Dorsolateral prefrontal cortex (tissue), 122 donors: ENCODE measurements at places on chromosomes 7 and 10.

DNA sequence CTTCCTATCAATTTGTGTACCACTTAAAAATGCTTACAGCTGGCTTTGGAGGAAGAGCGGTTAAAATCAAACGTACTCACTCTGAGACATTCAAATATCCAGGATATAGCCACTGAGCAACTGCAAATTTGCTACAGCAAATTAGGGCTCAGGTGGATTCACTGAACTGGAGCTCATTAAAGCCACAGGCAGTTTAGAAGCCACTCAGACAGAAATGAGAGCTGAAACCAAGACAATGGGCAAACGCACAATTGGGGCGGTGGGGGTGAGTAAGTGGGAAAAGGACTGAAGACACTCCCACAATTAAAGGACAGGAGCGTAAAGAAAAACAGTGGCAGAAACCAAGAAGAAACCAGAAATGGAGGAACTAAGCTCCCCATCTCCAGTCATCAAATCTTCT is 20.5 kb downstream of the MPP7 start:
- DNase-seq: no peak

GRCh38 chr7:48710995-48711394 is 213.4 kb upstream of the CDC14C start:
- no peak for DNase-seq

- no peak for DNase-seq
These were observed 109.0 kb downstream of the PHF14 start for GRCh38 chr7:11082552-11083213.

DNA sequence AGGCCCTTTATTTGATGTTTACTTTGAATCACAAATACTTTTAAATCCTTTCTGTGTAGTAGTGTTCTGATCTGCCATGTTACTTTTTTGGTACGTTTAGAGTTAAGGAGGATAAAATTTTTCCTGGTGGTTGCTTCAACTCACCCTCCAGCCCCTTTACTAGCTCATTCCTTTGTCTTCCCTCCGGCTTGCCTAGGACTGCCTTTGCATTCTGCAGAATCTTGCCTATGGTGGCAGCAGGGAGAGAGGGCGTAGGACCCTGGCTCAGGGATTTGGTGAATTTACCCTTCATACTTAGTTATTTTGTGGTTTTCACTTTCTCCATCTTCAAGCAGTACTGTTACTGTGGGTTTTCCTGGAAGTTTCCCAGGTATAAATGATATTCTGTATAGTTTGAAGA is 833.5 kb downstream of the XPNPEP1 start:
- no peak for DNase-seq

- DNase-seq: no peak
These were observed 111.3 kb downstream of the ELFN1 start for GRCh38 chr7:1781369-1781768.

DNA sequence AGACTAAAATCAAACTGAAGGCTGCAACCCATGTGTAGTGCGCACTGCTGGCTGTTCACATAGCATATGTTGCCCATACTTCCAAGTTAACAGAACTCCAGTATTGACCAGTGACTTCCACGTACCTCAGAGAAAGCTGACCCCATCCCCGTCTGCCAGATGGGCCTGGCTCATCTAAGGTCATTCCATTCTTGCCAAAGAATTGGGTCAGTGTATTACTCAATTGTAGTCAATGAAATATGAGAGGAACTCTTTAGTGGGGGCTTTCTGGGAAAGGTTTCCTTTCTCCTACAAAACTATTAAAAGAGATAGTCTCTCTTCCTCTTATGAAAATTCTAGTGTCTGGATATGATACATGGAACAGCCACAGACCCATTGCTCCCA is 238.6 kb downstream of the COBL start:
- DNase-seq: no peak

DNA sequence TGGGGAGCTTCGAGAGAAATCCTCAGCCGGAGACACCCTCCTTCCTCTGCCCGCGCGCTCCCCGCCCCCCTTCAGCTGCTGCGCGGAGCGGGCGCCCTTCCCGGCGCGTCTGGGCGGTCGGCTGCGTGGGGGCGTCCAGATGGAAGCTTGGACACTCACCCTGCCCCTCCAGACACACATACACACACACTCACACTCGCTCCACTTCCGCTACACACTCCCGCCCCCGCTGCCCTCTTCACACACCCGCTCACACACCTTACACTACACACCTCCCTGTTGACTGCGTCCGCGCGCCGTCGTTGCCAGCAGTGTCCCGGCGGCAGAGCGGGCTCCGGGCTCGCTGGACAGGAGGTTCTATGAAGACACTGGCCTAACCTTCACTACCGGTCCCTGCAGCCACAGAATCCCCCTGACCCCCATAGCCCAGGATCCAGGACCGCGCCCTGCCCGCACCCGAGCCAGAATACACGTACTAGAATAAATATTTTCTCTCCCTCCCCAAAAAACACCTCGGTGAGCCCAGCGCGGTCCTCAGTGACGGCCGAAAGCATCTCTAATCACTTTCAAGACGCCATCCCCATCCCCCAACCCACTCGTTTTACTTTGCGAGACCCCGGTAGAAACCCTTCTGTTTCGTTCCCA is 1.1 kb upstream of the EGR2 start:
- no peak for DNase-seq

DNA sequence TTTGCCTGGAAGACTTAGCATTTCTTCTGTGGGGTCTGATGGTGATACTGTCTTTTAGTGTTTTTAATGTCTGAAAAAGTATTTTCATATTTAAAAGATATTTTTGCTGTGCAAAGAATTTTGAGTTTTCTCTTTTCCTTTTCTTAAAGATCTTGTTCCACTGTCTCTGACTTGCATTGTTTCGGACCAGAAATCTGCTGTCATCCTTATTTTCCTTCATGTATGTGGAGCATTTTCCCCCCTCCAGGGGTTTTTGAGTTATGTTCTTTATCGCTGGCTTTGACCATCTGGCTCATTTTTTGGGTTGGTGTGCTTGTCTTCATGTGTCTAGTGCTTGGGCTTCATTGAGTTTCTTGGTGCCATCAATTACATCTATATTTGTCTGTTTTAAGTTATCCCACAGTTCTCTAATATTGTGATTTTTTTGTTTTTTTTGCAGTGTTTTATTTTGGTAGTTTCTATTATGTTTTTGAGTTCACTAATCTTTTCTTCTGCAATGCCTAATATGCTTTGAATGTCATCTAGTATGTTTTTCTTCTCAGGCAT is 119.9 kb downstream of the MGMT start:
- no peak for DNase-seq

GRCh38 chr10:22816298-22816653 is 101.9 kb upstream of the PIP4K2A start:
- no peak for DNase-seq

DNA sequence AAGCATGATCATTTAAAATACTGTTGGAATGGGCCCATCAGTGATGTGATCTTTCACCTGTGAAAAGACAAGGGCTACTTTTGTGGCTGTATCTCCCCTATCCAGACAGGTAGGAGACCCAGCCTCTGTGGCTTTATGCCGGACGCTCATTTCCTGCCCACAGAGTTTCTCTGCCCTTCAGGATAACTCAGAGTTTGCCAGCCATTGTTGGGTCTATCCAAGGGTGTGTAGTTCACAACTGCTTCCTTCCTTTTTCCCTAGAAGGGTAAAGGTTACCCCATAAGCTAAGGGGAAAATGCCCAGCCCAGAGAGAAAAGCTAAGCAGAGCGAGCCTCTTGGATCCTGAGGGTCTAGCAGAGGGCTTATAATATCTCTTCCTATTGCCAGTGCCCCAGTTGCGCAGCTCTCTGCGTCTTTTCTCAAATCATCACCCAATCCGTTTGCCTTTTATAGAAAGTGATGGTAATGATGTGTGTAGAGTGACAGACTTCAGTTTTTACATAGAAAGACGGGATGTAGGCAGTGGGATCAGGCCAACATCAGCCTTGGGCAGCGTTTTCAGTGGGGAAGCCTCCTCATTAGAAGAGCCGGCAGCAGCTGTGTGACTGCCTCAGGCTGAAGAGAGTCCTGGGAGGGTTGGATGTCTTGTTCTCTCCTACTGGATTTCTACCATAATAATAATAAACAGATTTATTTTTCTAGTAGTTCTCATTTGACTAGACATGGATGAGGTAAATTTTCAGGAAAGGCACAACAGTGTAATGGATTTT is 80.5 kb downstream of the MET start:
- no peak for DNase-seq

DNA sequence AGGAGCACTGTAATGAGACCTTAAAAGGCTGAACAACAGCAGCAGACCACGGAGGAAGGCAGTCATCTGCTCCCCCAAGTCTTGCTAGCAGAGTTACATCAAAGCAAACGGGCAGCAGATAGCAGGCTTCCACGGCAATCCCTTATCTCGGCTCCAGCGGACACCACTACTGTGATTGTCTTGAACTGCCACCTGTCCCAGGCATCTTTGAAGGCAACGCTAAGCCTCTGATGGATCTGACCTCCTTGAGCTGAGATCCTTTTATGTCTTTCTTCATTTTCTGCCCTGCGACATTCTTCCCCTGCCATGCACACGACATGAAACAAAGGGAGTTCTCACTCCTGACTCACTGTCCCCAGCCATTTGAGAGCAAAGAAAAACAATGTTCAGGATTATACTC is 111.7 kb downstream of the GLI3 start:
- DNase-seq: no peak

- no peak for DNase-seq
These were observed 158.6 kb downstream of the SNX13 start for GRCh38 chr7:17781491-17782215.

DNA sequence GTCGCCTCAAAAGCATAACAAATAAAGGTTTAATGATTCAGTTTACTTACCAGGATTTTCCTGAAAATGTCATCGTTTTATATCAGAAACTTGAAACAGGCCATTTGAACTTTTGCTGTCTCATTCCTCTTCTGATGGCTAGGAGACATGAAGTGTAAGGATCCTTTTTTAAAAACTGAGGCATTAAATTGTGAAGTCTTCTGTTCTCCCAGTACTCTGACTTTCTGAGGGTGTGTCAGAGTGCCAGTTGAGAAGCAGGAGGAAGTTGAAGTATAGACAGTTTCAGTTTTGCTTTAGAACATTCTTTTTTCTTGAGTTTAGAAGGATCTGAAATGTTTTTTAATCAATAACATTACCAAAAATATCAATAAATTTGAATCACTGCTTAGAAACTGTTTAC is at the start of gene SAMD9L:
SAMD9L (minus strand) TSS at position 242 of the 400 bp plus-strand sequence. CDS start 12,414 bp downstream, outside the sequence.
- DNase-seq: no peak

DNA sequence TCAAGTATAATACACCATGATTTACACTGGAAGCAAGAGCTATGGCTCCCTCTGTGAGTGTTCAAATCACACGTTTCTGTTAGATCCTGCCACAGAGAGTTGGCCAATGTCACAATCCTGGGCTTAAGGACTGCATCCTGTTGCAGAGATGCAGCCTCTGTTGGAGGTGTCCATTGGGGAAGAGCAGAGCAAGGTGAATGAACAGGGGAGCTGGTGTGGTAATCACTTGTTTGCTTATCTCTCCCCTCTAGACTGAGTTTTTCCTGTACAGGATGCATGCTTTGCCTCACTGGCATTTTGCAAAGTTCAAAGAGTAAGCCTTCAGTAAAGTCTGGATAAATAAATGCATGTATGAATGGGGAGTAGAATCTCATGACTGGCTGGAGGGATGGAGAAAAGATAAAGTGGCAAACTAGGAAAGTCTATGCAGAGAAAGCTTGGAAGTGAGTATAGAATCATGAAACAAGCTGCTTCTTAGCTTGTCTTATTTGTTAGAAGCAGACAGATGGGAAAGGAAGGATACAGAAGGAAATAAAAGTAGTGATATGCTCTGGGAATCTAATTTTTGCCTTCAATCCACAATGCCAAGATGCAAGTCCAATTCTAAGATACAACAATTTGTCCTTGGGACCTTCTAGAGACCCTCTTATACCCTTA is 605.9 kb downstream of the KCNMA1 start:
- DNase-seq: no peak

DNA sequence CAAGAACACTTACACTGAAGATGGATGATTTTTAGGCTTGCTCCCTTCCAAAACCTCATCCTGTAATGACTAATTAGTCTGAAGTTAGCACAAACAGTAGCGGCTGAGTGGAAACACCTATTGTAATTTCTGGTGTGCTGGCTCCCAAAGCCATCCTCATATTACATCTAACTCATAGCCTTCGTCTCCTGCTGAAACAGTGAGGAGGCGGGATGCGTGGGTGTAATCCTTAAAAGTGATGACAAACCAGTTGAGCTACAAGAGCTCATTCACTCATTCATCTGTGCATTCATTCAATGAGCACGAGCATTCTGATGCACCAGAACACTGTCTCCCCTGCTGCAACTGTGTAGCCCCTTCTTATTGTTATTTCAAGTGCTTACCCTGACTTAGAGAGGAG is 235.3 kb downstream of the CALN1 start:
- peak; percentile 65 for DNase-seq

DNA sequence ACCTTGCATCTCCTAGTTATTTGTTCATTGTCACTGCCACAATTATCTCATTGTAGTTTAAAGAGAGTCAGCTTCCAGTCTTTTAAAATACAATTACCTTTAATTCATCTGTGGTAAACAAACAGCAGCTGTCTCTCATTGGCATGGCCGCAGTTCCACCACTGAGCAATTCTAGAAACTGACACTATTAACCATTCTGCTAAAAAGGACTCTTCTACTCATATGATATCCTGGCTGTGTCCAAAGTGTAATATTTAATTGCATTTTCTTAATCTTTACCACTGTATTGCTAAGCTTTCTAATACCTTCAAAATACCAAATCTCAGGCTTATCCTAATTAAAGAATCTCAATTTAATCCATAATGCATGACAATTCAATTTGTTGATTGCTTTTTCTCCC is 639.0 kb downstream of the AUTS2 start:
- DNase-seq: no peak

DNA sequence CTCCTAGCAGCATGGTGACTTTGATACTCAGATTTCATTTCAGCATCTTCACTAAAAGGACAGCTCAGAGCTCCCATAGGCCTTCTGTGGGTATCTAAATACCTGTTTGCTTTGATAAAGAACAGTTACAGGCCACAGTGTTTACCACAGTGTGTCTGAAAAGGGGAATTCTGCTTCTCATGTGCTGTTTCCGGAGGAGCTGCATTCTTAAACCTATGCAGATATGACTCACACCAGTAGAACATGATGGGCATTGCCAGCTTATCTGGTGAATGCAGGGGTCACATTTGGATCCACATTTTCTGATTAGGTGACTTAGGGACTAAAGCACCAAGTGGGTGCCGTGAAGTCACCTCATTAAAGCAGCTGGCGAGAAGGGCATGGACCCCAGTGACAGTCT is 52.6 kb downstream of the TRRAP start:
- no peak for DNase-seq
